Osteoblast (primary cell): ENCODE measurements at places on chromosomes 3 and 15. TPM values are rescaled to one million over a fixed set of nuclear protein-coding genes. Genes with fewer than 3 reads are reported as not detected.

GRCh38 chr3:71253169-71253568, 330.4 kb downstream of the FOXP1 start:
- peak overlapping the region; percentile 92 for H3K27ac ChIP-seq
- H3K4me3 ChIP-seq, result no peak overlapping the region
- H3K36me3 ChIP-seq, result no peaks in the 10 kb centered on the region
- no peak for DNase-seq
- no peaks in the 10 kb centered on the region for H3K27me3 ChIP-seq

DNA sequence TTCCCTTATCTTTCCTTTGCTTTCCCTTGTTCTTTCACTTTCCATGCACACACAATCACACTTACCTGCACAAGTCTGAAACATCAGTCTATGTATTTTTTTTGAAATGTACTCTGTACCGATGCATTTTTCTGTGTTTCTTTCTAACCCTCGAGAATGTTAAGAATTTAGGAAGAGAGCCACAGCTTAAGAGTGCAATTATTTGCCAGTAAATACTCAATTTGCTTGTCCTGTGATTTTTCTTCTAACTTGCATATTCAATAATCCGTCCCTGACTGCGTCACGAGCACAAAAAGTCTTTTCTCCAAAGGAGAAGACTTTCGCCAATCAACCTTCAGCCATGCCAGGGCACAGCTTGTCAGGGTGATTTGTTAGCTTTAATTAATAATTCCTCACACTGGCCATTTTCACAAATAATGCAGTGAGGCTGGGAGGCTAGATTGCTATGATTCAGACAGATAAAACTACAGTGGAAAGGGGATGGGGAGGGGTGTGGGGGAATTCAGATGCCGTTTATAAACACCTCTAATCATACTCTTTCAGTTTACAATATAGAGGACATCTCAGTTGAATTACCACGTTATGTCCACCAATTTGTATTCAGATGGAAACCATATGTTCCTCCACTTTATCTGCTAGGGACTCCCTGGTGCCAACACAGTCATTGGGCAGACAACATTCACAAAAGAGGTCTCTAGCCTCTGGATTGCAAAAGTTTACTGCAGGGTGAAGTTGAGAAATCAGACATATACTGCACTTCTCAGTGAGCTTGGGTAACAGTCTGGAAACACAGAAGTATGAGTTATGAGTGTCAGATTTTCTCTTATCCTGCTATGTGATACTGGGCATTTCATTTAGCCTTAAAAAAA, 388.0 kb downstream of the ZBTB20 start:
- H3K27me3 ChIP-seq, result no peaks in the 10 kb centered on the region
- no peaks in the 10 kb centered on the region for H3K36me3 ChIP-seq
- H3K4me3 ChIP-seq, result peak overlapping the region; percentile 76
- H3K27ac ChIP-seq, result peak overlapping the region; percentile 72

DNA sequence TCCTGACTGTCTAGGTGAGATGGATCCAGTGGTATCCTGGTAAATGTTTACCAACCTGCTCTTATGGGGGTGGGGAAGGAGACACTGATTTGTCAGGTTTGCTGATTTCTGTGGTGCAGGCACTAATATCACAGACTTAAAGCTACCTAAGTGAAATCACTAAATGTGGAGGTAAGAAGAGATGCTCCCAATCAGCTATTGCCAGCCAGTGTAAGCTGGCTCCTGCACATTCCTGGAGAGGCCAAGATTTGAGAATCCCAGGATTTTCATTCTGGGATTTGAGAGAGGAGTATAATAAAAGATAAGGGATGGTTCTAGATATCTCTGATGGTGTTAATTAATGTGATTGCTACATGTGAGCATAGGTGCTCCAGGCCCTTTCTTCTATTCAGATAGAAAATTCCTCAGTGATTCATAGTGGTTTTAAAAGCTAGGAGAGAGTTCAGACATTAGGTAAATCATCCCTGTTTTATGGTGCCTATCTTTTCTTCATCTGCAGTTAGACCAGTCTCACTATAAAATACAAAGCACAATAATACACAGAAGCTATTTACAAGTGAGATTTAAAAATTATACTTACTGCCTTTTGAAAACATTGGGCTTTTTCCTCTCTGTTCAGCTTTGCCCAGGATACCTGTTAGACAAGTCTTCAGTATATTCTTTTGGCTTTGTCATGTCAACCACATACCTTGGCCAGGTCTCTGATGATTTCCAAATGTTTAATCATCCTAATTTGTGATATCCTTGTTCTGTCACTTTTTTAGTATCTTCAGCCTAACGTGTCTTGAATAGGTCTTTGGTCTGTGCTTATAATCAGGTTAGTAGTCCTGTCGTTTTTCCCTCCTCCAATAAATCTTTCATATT, 90.9 kb downstream of the MBNL1 start:
- peaks cover 3% of the 10 kb centered on the region for H3K36me3 ChIP-seq
- H3K4me1 ChIP-seq, result peaks cover 51% of the 10 kb centered on the region
- DNase-seq, result no peak
- no peak overlapping the region for H3K4me3 ChIP-seq
- H3K27ac ChIP-seq, result peak overlapping the region; percentile 19
- H3K27me3 ChIP-seq, result no peaks in the 10 kb centered on the region

- no peak for DNase-seq
- H3K4me1 ChIP-seq, result no peaks in the 10 kb centered on the region
- no peaks in the 10 kb centered on the region for H3K36me3 ChIP-seq
- peaks cover 7% of the 10 kb centered on the region for H3K27me3 ChIP-seq
- no peak overlapping the region for H3K27ac ChIP-seq
Observed at GRCh38 chr3:9066141-9066540, 102.9 kb upstream of the RAD18 start.

Gene PTH1R
- 0.29 and 0.36 TPM in 2 replicates for total RNA-seq

DNA sequence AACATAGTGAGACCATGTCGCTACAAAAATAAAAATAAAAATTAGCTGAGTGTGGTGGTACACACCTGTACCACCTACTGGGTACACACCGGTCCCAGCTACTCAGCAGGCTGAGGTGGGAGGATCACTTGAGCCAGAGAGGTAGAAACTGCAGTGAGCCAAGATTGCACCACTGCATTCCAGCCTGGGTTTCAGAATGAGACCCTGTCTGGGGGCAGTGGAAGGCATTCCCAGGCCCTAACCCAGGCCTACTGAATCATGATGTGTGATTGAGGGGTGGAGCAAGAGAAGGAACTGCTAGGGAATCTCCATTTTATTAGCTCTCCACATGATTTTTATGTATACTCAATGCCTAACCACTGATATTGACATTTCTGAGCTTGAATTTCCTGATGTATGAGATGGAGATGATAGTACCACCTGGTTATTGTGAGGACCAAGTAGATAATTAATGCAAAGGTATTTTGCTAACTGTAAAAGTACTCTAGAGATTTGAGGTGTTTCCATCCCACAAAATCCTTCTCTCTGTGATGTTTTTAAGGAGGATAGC, 169.5 kb upstream of the UMPS start:
- no peaks in the 10 kb centered on the region for H3K36me3 ChIP-seq
- no peak overlapping the region for H3K27ac ChIP-seq
- H3K27me3 ChIP-seq, result peaks cover 23% of the 10 kb centered on the region
- peaks cover 19% of the 10 kb centered on the region for H3K4me1 ChIP-seq
- no peak for DNase-seq
- no peak overlapping the region for H3K4me3 ChIP-seq

Gene SLC38A3
- total RNA-seq, result 0.29 and 0.36 TPM in 2 replicates

Gene CCDC80
- 564 and 657 TPM in 2 replicates for total RNA-seq

Gene DAZL
- total RNA-seq, result not detected in 2 replicates

Gene SLC28A1
- total RNA-seq, result not detected in 2 replicates

- no peak for DNase-seq
- no peak overlapping the region for H3K4me3 ChIP-seq
- H3K4me1 ChIP-seq, result no peaks in the 10 kb centered on the region
- no peak overlapping the region for H3K27ac ChIP-seq
- peaks cover 44% of the 10 kb centered on the region for H3K27me3 ChIP-seq
Observed at GRCh38 chr3:127975153-127976029, 60.4 kb downstream of the KBTBD12 start.

DNA sequence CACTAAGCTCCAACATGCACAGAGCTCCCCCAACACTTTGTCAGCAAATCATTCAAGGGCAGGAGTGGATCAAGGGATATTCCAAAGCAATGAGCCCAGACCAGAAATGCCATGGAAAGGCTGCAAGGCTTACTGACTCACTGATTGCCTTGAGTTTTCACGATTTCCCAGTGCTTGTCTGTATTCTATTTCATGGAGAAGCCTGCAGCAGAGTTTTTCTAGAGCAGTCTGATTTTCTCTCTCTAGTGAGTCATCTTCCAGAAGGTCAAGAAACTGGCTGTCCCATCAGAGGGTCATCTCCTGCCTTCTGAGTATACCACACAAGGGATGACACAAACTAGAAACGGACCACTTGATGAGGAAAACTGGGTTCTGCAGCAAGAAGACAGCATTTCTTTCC, 16.5 kb downstream of the LMCD1 start:
- no peak for DNase-seq
- peaks cover 37% of the 10 kb centered on the region for H3K4me1 ChIP-seq
- H3K27me3 ChIP-seq, result no peaks in the 10 kb centered on the region
- H3K27ac ChIP-seq, result peak overlapping the region; percentile 50
- H3K4me3 ChIP-seq, result no peak overlapping the region

- no peak for DNase-seq
- H3K4me1 ChIP-seq, result peaks cover 8% of the 10 kb centered on the region
- no peak overlapping the region for H3K27ac ChIP-seq
- no peaks in the 10 kb centered on the region for H3K36me3 ChIP-seq
- H3K27me3 ChIP-seq, result peaks cover 3% of the 10 kb centered on the region
- no peak overlapping the region for H3K4me3 ChIP-seq
Observed at GRCh38 chr15:101578443-101578894, 73.7 kb downstream of the TM2D3 start.

DNA sequence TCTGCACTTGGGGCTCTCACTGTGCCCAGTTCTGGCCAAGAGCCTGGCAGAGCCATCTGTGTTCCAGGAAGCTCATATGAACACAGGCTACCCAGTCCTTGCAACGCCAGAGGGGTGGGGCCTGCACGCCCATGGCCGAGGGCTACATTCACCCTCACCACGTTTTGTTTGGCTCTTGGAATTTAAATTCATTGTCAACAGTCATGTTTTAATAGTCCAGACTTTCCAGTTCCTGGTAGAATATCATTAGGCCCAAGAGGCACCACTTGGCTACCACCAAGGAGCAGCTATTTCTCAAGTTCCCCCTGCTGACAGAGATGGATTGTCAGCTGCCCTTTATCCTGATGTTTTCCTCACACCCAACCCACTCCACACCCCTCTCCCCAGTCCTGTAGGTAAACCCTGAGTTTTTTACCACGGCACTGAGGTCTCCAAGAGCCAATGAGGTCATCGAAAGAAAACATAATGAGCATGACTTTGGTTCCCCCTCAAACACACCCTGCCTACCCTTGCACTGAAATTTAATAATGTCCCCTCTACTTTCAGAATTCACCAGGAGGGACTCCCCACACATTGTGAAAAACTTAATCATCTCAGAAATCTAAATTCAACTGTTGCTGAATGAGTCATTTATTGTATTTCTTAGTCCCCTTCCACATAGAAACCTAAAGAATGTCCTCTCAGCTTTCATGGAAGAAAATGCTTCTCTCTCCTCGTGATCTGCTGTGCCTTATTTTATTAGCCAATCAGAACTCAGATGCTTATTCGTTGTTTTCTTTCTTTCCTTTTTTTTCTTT, 125.1 kb downstream of the SHQ1 start:
- peaks cover 3% of the 10 kb centered on the region for H3K27me3 ChIP-seq
- peak; percentile 95 for DNase-seq
- peaks cover 9% of the 10 kb centered on the region for H3K4me1 ChIP-seq
- no peaks in the 10 kb centered on the region for H3K36me3 ChIP-seq
- peak overlapping the region; percentile 31 for H3K27ac ChIP-seq
- H3K4me3 ChIP-seq, result no peak overlapping the region

Gene TLR9
- not detected in 2 replicates for total RNA-seq

Gene KLHL18
- total RNA-seq, result 17.1 and 21.4 TPM in 2 replicates

DNA sequence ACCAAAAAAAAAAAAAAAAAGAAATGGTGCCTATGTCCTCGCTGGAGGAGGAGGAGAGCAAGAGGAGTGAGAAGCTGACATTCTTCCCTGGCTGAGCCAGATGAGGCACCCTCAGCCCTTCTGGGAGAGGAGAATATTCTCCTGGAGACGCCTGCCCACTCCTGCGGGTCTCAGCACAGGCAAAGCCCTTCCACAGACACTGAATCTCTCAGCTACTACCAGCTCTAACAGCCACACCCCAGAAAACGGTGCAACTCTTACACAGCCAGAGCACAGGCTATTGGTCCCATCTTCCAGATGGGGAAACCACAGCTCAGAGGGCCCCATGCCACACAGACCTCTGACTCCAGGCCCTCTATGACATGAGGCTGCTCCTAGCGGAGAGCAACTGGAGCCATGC, 5.7 kb downstream of the RASL12 start:
- H3K36me3 ChIP-seq, result no peaks in the 10 kb centered on the region
- no peak overlapping the region for H3K27ac ChIP-seq
- H3K4me3 ChIP-seq, result no peak overlapping the region
- no peak for DNase-seq

Gene CCDC33
- total RNA-seq, result 0.29 TPM in 1 of 2 replicates, not detected in the other

Gene TTC21A
- 6.9 and 8.5 TPM in 2 replicates for total RNA-seq

GRCh38 chr3:40994611-40995010, 204.7 kb upstream of the CTNNB1 start:
- H3K36me3 ChIP-seq, result no peaks in the 10 kb centered on the region
- no peak overlapping the region for H3K4me3 ChIP-seq
- no peak for DNase-seq
- H3K27ac ChIP-seq, result no peak overlapping the region
- peaks cover 15% of the 10 kb centered on the region for H3K4me1 ChIP-seq

DNA sequence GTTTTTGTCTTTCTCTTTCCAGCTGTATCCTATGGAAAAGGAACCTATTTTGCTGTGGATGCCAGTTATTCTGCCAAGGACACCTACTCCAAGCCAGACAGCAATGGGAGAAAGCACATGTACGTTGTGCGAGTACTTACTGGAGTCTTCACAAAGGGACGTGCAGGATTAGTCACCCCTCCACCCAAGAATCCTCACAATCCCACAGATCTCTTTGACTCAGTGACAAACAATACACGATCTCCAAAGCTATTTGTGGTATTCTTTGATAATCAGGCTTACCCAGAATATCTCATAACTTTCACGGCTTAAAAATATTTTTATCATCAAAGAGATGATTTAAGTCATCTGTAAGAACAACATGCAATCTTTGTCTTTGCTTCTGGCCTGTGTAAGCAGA, 44.9 kb upstream of the PARP14 start:
- no peak overlapping the region for H3K4me3 ChIP-seq
- H3K27ac ChIP-seq, result no peak overlapping the region
- H3K36me3 ChIP-seq, result no peaks in the 10 kb centered on the region
- peak; percentile 74 for DNase-seq
- H3K4me1 ChIP-seq, result peaks cover 6% of the 10 kb centered on the region

Gene CLEC3B
- 48.9 and 52.5 TPM in 2 replicates for total RNA-seq

Gene NGRN
- total RNA-seq, result 56.0 and 68.4 TPM in 2 replicates

- H3K36me3 ChIP-seq, result no peaks in the 10 kb centered on the region
- H3K27ac ChIP-seq, result no peak overlapping the region
- peak; percentile 18 for DNase-seq
- H3K4me1 ChIP-seq, result no peaks in the 10 kb centered on the region
- peaks cover 49% of the 10 kb centered on the region for H3K27me3 ChIP-seq
Observed at GRCh38 chr3:46221938-46222337, 13.8 kb upstream of the CCR1 start.

- H3K4me3 ChIP-seq, result no peak overlapping the region
- H3K27me3 ChIP-seq, result no peaks in the 10 kb centered on the region
- H3K27ac ChIP-seq, result peak overlapping the region; percentile 97
- H3K36me3 ChIP-seq, result no peaks in the 10 kb centered on the region
- peak; percentile 57 for DNase-seq
Observed at GRCh38 chr15:38894243-38894948, 329.8 kb upstream of the RASGRP1 start.

Gene KLF13
- 53.3 and 58.6 TPM in 2 replicates for total RNA-seq
